NCI-H2171 treated with DMSO at 0.1 percent for 48 hours (cell line): ENCODE measurements at places on chromosomes 3 and 15.

- no peak for DNase-seq
Measured at GRCh38 chr3:13659221-13659969, 110.5 kb downstream of the FBLN2 start.

DNA sequence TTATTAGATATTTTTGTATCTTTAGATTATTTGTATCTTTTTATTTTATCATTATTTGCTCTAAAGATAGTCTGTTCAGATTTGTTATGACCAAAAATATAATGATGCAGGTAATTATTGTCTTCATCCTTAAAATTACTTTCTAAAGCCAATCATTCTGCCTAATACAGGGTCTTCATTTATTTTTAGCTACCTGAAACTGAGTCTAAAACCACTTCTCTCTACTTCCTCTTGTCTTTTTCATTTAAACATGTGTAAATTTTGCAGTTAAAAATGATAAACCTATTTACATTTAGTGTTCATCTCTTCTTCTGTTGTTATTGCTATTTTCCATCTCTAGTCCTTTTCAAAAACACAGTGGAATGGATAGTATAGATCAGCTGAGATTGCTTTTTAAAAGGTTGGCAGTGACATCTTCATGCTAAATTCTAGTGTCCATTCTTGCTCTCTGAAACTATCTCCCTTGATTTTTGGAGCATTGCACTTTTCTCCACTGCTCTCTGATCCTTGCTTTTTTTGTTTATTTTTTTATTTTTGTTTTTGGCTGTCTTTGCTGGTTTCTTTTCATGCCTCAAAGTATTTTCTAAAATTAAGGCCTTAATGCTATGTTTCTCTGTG, 91.8 kb downstream of the UBE2E2 start:
- DNase-seq = no peak

GRCh38 chr15:33378866-33379480, 68.2 kb downstream of the RYR3 start:
- no peak for DNase-seq

- DNase-seq = no peak
Measured at GRCh38 chr15:39215015-39215414, 365.9 kb upstream of the THBS1 start.

- DNase-seq = no peak
Measured at GRCh38 chr3:32641356-32641755, 43.6 kb upstream of the CNOT10 start.

DNA sequence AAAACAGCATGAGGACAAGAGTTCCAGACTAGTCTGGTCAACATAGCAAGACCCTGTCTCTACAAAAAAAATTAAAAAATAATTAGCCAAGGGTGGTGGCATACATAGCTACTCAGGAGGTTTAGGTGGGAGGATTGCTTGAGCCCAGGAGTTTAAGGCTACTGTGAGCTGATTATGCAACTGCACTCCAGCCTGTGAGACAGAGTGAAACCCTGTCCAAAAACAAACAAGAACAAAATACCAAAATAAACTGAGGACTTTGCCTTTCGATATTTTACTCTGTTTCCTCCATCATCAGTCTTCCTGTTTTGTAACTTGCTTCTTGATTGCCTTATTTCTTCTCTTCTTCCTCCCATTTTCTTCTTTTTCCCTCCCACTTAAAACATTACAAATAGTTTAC, 504.4 kb downstream of the ROBO1 start:
- no peak for DNase-seq

DNA sequence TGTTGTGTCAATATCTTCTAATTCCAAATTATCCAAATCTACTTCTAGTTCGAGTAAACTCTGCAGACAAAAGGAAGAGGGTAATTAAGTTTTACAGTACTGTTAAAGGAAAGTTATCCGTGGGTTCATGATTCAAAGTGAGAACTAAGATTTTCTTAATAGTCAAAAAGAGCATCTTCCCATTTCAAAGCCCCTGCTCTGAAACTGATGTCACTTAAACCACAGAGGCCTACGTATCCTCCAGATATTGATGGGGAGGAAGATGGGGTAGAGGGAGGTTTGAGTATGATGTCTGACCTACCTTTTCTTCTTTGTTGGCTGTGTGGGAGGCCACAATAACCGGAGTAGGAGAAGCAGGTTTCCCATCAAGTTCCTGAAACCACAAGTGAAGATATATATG, 14.1 kb downstream of the MRPS22 start:
- no peak for DNase-seq
